ENCODE measurements at places on chromosomes 7 and 10.

DNA sequence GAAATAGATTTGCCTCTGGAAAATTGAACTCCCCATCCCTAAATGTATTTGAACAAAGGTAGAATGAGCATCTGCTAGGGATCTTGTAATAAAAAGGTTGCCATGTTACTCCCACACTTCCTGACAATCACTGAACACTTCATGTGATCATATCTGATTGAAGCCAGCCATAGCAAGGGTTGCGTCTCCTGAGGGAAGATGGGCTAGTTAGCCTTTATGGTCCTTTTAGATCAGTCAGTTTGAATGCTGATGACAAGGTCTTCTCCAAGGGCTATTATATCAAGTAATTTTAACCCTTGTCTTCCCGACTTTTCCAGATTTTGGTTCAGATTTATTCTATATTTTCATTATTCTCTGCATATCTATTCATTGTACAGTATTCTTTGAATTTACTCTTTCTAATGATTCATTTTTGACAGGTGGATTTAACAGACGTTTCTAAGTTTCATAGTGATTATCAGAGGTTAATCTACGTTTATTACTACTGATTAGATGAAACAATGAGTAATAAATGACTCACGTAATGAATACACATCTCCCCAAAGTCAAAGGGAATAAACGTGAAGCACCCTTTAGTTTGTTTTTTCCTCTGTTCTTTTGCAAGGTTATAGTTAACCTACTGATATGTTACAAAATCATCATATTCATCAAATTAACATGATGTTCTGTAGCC lies 28.1 kb downstream of the CSGALNACT2 start:
- DNase-seq = no peak

DNA sequence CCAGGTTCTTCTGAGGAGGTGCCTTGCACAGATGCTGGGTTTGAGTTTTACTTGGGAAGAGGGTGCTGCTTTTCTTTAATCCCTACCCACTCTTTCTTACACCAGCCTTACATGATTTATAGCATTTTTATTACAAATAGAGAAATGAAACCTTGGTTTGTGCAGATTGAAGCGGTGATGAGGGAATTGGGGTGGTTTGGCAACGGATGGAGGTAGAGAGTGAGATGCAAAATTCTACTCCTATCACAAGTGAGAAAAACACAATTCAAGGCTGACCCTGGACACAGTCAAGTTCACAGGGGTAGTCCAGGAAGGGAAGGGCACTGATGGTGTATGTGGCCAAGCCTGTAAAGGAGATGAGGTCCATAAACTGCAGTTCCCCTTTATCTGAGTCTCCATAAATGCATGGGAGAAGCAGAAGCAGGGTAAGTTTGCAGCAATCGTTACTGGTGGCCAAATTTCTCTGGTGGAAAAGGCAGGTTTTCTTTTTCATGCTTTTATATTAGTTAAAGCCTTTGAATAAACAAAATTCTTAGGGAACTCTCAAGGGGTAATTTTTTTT lies 214.3 kb downstream of the JAZF1 start:
- no peak for DNase-seq

DNA sequence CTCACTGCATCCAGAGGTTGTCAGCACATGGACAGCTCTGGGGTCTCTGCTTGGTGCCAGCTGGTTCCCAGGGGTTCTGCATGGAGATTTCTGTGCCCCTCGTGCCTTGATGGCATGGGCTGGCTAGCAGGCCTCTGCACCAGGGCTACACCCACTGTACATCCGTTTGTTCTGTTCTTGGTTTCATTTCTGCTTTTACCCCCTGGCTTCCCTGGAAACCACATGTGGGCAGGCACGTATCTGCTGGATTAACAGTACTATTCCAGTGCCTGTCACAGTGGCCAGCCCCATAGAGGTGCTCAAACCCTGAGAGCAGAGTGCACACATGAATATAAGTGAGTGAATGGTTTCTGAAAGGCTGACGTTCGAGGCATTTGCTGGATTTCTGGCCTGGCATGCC lies 207.2 kb upstream of the GPR26 start:
- no peak for DNase-seq

DNA sequence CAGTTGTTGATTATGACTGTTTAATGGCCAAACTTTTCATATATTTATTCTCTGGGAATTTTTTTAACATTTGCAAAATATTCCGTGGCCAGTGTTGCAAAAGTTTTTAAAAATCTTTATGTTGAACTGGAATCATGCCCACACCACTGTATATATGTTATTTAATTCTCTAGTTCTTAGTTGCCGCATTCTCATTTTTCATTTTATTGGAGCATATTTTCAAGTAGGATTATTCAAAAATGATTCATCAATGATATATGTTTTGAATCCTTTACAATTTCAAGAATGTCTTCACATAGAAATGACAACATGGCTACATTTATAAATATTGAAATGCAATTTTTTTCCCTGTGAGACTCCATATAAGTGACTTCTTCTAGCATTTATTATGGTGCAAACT lies 188.6 kb upstream of the LRRTM3 start:
- no peak for DNase-seq

GRCh38 chr7:81002421-81002820 lies 83.6 kb upstream of the SEMA3C start:
- no peak for DNase-seq

DNA sequence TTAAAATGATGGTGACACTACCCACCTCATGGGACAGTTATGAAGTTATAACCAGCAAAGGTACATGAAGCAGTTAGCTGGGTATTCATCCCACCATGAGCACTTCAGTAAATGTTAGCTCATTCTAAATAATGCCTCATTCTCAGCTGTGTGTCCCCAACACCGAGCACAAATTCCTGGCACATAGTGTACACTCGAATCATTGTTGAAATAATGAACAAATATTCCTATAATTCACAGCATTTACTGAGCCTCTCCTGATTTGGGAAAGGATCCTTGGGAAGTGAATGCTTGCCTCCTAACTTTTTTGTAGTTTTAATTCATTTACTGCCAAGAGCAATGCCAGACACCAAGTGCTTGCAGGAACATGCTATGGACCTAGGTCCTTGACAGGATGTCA lies 235.2 kb downstream of the DGKI start:
- DNase-seq = no peak

DNA sequence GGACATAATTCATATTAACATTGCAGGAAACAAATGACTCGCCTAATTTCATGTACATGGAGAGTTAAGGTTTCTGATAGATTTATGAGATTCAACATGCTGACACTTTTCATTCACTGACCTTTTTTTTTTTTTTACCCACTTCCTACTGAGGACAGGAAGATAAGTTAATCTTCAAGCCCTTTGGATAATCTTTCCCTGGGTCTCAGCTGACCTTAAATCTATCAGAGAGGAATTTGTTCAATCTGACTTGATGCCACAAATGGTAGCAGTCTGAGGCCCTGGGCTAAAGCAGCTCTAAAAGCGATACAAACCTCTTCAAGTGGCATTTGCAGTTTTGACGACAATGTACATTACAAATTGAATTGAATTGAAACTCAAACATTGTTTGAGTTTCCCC lies 493.3 kb upstream of the SORCS1 start:
- no peak for DNase-seq

GRCh38 chr10:10320956-10321355 lies 696.7 kb upstream of the CELF2 start:
- no peak for DNase-seq

DNA sequence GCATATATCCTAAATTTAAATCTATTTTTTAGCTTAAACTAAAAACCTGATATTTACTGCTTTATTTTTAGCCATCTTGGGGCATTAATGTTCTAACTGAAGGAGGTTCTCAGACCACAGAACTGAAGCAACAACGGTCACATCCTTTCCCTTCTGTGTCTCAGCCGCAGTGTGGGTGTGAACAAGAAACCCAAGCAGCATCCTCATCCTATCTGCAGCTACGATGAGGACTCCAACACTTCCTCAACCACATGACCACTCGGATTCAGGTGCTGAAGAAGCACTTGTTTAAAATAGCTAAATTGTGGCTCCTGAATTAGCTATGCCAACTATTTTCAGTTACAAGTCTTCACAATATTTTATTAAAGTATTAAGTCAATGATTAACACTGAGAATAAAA lies 5.3 kb downstream of the ESYT2 start:
- no peak for DNase-seq

- DNase-seq = peak; percentile 50
These were observed 495 bp downstream of the EIF3B start for GRCh38 chr7:2354939-2355704.

DNA sequence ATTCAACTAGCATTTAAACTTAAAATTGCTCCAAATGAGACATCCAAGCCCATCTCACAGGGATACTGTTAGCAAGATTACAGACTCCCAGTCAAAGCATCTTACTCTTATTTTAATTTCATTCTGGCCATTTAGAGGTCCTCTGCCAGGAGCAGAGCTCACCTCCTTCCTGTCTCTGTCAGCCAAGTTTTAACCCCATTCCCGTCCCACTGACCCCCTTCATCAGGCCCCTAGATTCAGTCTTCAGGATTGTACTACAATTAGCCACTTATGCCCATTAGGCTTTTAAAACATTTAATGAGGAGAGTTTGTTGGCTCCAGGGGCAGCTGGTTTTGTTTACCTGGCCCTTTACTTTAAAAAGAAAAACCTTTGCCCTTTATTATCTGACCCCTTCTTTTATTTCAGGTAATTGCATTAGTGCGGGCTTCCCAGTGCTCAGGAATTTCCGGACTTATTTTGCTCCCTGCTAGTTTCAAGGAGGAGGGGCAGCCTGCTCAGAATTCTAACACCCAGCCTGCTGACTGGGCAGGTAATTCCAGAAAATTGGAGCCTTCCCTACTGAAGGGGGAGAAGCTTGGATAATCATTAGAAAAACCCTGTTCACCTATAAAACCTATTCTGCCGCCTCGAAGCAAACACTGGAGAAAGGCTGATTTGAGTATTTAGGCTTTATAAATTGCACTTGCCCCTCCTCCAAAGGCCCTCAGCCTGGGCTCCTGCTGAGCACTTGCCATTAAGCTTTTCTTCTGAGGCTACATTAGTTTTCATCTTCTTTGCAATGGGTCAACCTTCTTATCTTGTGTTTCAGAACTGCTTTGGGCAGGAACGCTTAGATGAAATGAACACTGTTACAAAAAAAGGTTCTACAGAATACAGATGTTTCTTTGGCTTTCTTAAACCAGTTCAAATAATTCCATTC lies 200.5 kb upstream of the HPS1 start:
- no peak for DNase-seq

GRCh38 chr7:151174246-151175046 lies 7.0 kb upstream of the GBX1 start:
- no peak for DNase-seq

DNA sequence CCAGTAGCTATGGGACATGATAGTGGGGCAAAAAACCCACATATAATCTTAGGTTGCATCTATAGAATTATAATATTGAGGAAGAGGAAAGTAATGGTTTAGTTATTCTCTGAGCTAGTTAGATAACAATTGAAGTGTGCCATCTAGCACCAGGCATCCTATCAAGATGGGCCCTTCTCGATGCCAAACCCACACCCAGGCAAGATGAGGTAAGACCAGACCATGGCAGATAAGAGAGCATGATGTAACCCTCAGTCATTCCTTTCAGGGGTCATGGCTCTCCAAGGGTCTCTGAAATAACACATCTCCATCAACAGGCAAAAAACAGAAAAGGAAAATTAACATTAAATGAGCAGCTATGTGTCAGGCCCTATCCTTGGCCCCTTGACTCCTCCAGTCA lies 128.7 kb downstream of the SH3PXD2A start:
- no peak for DNase-seq

- no peak for DNase-seq
These were observed 335.7 kb downstream of the SFMBT2 start for GRCh38 chr10:7075110-7075509.

DNA sequence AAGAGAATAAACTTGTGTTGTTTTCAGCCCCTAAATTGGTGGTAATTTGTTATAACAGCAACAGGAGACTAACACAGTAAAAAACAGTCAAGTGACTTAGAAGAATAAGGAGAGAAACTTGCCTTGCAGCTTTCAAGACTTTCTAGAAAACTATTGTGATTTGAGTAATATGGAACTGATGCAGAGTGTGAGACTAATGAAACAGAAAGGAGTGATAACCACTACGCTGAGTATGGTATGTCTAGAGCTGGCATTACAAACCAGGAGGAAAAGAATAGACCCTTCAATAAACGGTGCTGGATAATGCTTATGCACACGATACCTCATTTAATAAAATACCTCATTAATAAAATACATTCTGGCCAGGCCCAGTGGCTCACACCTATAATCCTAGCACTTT lies 99.9 kb downstream of the CREM start:
- no peak for DNase-seq

GRCh38 chr10:130361351-130362105 lies 225.3 kb downstream of the GLRX3 start:
- no peak for DNase-seq

GRCh38 chr10:116055252-116055916 lies 217.6 kb downstream of the GFRA1 start:
- no peak for DNase-seq

DNA sequence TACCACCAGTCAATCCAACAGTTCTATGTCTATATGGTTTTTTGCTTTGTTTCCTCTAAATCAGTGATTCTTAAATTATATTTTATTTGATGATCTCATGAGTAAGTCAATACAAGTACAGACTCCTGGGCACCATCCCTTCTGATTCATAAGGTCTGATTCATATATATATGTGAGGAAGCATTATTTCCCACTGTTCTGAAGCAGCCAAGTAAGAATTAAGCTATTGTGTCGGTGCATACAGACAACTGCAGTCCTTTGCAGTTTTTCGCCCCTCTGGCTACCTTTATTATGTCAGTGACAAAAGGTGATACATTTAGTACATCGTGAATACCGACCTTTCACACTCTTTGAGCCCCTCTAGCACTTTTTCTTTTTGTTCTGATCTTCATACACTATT lies 1079.6 kb upstream of the C7orf33 start:
- DNase-seq = no peak

- no peak for DNase-seq
These were observed 115.7 kb downstream of the KIAA1217 start for GRCh38 chr10:24324651-24325050.

- no peak for DNase-seq
These were observed 99.8 kb downstream of the SEPTIN7 start for GRCh38 chr7:35900651-35901050.

DNA sequence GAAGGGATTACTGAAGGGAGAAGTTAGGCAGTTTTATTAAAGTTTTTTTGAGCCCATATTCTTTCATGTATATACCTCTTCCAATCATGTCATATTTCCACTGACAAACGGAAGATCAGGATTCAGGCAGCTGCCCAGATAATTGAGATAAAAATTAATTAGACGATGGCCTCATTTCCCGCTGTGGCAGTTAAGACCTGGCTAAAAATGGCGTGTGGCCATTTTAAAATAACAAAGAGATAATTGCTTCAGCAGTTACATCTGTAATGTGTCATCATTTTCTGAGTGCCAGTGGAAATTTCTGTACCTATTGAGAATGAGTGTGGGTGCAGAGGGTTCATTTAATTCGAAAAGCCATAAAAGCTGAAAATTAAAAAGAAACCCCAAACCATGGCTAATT lies 215.1 kb downstream of the STK31 start:
- DNase-seq = no peak

DNA sequence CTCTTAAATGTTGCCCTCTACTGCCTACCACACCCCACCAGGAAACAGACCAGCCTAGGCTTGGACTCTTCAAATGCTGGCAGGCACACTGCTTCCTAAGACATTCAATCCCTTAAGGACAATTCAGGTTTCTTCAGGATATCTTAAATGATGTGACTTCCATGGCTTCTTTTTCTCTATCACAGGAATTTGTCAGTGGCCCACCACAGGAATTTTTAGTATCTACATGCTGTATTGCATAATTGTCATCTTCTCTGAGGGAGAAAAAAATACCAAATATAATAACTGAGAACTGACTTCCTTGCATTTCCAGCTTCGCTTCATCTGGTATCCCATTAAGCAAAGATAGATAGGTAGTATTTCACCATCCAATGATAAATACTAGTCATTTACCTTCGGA lies 129.3 kb downstream of the WNT2 start:
- DNase-seq = no peak
